Thyroid gland (tissue), 4 donors: ENCODE measurements at places on chromosomes 1 and 21.

DNA sequence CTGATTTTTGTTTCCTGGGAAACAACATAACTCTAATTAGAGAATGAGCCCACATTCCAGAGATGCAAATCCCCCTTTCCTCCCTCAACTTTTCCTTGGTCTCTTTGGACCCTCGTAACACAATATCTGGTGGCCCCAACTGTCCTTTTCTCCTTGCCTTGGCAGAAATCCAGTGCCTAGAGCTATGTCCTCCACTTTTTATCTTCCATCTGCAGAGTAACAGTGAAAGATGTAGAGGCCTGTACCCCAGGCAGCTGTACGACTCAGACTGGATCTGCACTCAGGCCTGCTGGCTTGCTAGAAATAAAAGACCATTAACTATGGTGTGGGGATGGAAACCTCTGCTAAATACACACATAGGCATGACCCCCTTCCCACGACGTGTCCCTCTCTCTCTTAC, 72.0 kb downstream of the WARS2 start:
- H3K36me3 ChIP-seq = no peaks in the 10 kb centered on the region
- no peak for DNase-seq
- no peaks in the 10 kb centered on the region for H3K27me3 ChIP-seq
- no peaks in the 10 kb centered on the region for H3K4me1 ChIP-seq
- no peak overlapping the region for H3K27ac ChIP-seq

DNA sequence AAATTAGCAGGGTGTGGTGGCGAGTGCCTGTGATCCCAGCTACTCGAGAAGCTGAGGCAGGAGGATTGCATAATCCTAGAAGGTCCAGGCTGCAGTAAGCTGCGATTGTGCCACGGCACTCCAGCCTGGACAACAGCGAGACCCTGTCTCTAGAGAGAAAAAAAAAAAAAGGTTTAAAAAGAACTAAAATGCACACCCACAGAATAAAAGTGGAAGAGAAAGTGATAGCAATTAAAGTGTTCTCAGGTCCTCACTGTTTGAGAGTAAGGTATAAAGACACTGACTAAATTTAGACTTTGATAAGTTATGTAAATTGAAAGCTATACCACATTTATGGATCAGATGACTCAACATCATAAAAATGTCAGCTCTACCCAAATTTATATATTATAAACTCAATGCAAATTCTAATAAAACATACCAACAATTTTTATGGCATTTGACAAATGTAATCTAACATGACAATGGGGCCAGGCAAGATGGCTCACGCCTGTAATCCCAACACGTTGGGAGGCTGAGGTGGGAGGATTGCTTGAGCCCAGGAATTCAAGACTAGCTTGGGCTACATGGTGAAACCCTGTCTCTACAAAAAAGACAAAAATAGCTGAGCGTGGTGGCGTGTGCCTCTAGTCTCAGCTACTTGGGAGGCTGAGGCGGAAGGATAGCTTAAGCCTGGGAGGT, 11.8 kb downstream of the ZBTB17 start:
- H3K36me3 ChIP-seq = no peaks in the 10 kb centered on the region
- H3K4me1 ChIP-seq = peaks cover 2% of the 10 kb centered on the region
- no peak overlapping the region for H3K4me3 ChIP-seq
- DNase-seq = no peak
- no peaks in the 10 kb centered on the region for H3K27me3 ChIP-seq
- no peak overlapping the region for H3K27ac ChIP-seq

DNA sequence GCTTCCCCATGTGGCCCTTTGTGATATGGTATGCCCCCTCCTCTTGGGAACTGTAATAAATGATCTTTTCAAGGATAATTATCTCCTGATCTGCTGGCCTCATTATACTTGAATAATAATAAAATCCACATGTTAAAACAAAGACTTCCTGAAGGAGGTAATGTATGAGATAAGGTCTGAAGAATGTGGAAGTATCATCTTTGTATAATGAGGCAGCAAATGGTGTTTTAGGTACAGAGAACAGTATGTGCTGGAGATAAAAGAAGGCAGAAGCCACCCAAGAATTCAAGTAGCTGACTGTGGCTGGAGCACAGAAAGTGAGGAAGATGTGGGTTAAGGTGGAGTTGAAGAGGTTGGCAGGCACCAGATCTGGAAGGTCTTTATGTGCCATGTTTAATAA, 12.8 kb upstream of the COG2 start:
- no peak for DNase-seq
- no peaks in the 10 kb centered on the region for H3K4me1 ChIP-seq
- no peak overlapping the region for H3K4me3 ChIP-seq

GRCh38 chr1:65722461-65722860, 70.2 kb upstream of the PDE4B start:
- H3K4me3 ChIP-seq = no peak overlapping the region
- DNase-seq = no peak
- H3K36me3 ChIP-seq = no peaks in the 10 kb centered on the region
- no peaks in the 10 kb centered on the region for H3K27me3 ChIP-seq

DNA sequence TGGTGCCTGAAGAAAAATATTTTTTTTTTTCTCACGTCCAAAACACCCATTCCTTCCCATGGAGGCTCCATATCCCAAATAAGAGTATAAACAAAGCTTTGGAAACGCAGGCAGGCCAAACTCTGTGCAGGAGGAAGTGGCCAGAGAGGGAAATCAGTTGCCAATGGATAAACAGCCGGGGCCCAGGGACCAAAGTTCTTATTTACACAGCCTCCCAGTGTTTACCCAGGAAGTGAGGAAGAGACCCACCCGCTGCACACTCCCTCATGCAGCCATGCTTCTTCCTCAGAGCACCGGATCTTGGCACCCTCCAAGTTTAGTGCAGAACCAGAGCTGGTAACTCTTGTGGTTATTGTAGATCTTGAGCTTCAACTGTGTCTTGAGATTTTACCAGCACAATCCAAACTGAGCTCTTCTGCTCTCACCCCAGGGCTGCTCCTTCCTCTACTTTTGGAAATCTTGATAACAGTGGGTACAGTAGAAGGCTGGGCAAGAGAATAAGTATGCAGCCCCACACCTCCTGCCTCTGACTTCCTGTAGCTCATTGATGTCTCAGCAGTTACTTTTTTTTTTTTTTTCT, 14.2 kb downstream of the MARCKSL1 start:
- DNase-seq = no peak
- no peaks in the 10 kb centered on the region for H3K27me3 ChIP-seq

DNA sequence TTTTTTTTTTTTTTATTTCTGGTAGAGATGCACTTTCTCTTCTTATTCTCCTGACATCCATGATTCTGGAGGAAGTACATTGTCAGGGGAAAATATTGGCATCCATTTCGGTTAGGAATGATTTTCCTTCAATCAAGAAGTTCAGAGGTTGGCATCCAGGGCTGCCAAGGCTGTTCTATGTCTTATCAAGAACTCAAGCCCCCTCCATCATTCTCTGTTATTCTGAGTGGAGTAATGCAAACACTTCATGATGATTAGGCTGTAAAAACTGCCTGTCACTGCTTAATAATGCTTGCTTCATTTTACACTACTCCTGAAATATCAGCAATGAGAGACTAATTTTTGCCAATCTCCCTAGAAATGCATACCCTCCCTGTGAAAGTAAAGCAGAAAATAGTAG, 417.1 kb upstream of the NFIA start:
- no peaks in the 10 kb centered on the region for H3K4me1 ChIP-seq
- H3K36me3 ChIP-seq = no peaks in the 10 kb centered on the region
- no peaks in the 10 kb centered on the region for H3K27me3 ChIP-seq

DNA sequence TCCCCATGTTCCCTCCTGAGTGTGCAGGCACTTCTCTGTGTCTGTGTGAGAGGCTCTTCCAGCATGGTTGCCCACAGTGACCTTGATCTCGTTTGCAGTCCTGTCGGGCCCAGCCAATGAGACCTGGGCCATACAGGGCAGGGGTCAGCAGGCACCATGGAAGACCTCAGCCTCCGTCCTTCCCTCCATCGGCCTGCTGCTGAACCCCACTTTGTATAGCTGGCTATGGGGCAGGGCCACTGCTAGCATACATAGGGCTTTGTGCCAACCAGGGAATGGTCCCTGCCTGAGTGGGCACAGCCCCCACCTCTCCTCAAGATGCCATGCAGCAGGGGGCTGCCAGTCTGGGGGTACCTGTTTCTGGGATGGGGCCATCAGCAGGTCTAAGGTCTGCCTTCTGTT, 3.8 kb downstream of the C1orf35 start:
- DNase-seq = no peak
- peaks cover 37% of the 10 kb centered on the region for H3K36me3 ChIP-seq
- peaks cover 23% of the 10 kb centered on the region for H3K4me1 ChIP-seq
- no peak overlapping the region for H3K4me3 ChIP-seq
- no peak overlapping the region for H3K27ac ChIP-seq

DNA sequence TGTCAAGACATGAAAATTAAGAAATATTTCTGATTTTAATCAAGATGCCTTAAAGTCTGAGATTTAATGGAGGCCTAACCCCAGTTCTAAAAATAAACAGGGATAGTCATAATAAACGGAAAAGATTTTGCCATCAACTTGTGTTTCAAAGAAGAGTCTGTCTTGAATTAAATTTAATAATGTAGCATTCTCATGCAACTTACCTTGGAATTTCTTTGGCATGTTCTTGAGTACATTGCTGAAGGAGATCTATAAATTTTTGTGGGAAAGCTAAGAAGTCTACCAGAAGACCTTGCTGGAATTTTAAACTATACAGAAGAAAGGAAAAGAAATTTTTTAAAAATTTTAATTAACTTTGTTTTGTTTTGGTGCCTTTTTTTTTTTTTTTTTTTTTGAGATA, 10.6 kb downstream of the SASS6 start:
- DNase-seq = no peak
- no peaks in the 10 kb centered on the region for H3K27me3 ChIP-seq
- H3K27ac ChIP-seq = no peak overlapping the region
- no peaks in the 10 kb centered on the region for H3K4me1 ChIP-seq
- H3K4me3 ChIP-seq = no peak overlapping the region

GRCh38 chr1:21734526-21734925, 48.4 kb downstream of the USP48 start:
- H3K27me3 ChIP-seq = no peaks in the 10 kb centered on the region
- no peak overlapping the region for H3K4me3 ChIP-seq
- H3K36me3 ChIP-seq = peaks cover 19% of the 10 kb centered on the region
- DNase-seq = no peak
